ENCODE measurements at places on chromosomes 3 and 15.

DNA sequence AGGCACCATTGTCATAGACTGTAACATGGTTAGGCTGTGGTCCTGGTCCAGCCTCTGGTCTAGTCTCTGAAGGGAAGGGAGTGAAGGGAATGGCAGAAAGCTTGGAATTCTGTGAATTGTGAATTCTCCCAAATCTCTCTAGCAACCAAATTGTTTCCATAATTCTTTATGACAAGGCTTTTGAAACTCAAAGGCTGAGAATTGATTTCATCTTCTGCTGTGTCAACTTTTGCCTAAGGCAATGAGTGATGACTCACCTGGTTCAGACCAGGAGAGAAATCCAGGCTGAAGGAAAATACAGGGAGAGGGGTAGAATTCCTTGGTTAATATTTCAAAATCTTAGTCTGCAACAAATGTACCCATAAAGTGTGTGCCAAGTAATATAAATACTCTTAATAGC is 82.6 kb upstream of the ADPGK start:
- DNase-seq = no peak

GRCh38 chr3:185330238-185330637 is 32.7 kb upstream of the MAP3K13 start:
- DNase-seq = no peak

DNA sequence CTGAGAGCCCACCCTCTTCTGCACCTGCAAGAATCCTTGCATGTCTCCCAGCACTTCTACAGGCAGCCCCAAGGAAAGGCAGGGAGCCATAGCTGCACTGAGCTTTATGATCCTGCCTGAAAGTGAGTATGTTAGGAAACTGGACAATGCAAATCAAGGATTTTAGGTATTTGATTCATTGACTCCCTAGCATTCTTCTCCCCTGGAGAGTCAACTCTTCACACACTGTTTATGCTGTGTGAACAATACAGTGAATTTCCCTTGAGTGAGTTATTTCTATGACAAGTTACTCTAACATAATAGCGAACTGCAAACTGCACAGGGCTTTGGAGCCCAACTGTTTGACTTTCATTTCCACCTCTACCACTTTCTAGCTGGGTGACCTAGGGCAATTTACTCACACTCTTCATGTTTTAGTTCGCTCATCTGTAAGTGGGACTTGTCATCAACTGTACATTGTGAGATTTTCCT is 96.0 kb upstream of the PHLDB2 start:
- DNase-seq = no peak

DNA sequence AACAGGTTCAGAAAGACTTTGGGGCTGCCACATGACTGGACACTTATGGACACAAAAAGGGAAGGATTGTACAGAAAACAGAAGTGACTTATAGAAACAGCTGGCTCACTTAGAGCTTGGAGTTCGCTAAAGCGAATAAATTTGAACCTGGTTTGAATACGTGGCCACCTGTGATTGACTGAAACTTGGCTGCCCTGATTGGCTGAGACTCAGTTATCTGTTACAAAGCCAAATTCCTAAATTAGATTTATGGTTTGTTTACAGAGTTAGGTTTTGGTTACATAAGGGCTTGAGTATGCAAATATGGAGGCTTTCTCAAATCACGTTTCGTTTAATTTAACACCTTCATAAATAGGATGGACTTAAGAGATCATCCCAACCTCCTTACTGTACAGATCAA is 270.2 kb downstream of the THSD4 start:
- DNase-seq = no peak

DNA sequence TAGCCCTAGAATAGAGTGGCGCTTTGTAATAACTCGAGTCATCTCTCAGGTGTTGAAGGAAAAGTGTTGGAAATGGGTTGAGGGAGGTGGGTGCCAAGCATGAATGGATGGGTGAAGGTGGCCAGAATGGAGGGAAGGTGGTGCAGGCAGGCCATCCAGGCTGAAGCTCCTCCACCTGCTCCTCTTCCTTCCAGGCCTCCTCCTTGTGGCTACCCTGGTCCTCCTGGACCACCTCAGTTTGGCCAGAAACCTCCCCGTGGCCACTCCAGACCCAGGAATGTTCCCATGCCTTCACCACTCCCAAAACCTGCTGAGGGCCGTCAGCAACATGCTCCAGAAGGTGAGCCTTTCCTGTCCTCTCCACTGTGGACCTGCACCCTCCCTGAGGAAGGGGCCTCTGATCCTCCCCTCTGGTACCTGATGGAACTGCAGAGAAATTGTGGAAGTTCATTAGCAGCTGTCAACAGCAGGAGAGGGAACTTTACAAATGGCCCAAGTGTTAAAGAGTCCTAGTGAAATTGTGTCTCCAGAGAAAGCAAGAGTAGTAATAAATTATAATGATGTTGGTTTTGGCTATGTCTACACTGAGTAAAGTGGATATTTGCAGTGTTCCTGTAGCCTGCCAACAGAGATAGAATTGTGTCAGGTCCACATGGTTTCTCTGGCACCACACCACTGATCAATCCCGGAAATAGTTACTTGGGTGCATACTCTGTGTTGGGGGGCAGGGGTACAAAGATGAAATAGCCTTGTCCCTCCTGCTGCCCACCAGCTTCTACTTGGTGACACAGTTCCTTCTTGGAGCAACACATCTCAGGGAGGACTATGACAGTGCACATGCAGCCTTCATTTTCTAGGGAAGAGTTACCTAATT is 1.6 kb downstream of the IL12A start:
- no peak for DNase-seq

DNA sequence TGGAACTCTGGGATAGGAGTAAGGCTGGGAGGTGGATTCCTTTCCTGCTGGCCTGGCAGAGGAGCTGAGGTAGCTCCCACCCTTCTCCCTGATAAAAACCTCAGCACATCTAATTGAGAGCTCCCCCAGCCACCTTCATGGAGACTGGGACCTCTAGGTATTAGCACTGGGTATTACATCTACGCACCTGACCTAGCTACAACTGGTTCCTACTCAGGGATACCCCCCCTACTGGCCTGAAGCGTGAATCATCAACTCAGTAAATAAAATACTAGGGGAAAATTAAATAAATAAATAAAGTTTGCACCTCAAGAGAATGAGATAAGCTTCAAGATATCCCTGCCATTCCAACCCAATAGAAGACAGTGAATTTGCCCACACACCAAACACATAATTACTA is 140.4 kb downstream of the NEK10 start:
- no peak for DNase-seq

DNA sequence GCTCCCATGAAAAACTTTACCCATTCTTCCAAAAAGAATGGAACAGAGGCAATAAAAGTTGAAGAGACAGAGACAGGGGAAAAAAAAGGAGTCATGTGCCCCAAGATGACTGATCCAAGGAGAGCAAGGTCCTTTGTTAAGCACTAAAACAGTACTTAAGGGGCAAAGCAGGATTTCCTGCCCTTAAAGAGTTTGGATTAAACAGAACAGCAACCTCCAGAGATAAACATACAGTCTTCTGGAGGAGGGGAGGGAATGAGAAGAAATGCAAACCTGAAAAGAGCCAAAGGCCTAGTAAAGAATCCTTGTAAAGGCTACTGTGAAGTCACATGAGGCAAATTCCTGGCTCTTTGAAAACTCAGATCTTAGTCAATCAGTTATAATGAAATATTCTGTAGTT is 38.2 kb downstream of the SHQ1 start:
- no peak for DNase-seq

- DNase-seq = no peak
These were observed 270.6 kb upstream of the MEIS2 start for GRCh38 chr15:37370941-37371340.

DNA sequence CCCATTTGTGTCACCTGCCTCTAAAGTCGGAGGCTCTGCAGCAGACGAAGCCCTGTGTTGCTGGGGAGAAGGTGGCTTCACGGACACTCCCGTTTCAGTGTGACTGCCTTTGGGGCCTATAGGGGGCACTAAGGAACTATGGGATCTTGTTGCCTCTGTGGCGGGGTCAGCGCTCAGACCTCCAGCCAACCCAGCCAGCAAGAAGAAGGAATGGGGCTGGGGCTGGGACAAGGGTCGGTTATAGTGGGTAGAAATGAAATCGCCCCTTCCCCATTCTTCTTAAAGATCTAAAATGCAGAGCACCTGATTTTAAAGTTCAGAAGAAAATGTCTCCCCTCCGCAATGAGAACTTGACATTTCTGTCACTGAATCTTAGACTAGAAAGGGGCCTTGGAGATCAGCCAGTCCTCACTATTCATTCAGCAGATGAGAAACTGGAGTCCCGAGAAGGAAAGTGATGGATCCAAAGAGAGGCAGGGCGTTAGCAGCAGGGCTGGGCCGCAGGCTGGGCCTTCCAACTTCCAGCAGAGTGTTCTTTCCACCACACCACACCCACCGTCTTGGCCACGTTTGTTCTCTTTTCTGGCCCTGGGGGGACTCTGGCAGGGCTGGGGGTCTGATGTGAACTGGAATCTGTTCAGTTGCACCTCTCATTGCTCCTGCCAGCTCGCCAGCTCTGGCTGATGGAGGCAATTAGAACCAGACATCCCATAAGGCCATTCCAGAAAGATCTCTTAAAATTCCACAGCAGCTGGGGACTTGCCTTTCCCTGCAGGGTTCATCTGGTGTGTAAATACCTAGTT is 195.4 kb downstream of the OPA1 start:
- peak; percentile 37 for DNase-seq

DNA sequence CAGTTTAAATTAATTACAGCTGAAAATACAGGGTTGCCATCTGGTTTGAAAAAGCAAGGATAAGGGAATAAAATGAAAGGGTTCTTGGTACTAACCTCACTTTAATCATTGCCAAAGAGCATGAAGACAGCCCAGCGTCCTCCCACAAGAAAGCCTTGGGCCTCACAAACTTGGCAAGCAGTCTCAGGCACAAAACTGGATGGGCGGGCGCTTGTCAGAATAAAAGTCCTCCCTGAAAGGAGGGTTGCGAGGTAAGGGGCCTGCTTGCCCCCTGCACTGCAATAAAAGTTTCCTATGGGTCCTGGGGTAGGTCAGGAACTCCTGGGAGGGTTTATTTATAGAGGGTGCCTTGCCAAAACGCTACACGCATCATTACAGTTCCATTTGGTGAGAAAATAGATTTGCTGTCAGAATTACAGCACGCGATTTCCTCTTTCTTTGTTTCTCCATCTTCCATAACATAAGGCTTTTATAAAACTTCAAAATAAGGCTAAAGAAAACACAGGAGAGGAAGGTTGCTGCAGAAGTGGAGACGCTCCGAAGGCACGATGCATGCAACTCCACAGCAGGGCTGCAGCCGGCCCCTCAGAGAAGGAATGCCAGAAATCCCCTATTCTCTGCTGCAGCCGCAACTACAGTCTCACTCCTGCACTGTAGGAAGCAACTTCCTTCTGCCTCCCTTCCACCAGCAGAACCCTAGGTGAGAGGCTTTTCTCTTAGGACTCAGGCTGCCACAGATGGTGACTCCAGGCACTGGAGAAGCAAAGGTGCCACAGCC is 61.3 kb downstream of the VGLL4 start:
- DNase-seq = peak; percentile 41

- no peak for DNase-seq
These were observed 542.9 kb downstream of the FHIT start for GRCh38 chr3:60708191-60708975.

- no peak for DNase-seq
These were observed 42.0 kb upstream of the SEC61A1 start for GRCh38 chr3:128009952-128010846.

All from activated CD8-positive, alpha-beta T cell treated with anti-CD3 and anti-CD28 coated beads for 36 hours (primary cell).